ENCODE measurements at places on chromosomes 12 and 14. TPM values are rescaled to one million over a fixed set of nuclear protein-coding genes. Genes with fewer than 3 reads are reported as not detected.

GRCh38 chr14:33842299-33842698 lies 108.6 kb downstream of the EGLN3 start:
- DNase-seq: no peak

- no peak for DNase-seq
Observed at GRCh38 chr12:117225179-117225578, 34.9 kb upstream of the FBXO21 start.

- DNase-seq: no peak
Observed at GRCh38 chr14:80584744-80585505, 356.6 kb downstream of the CEP128 start.

DNA sequence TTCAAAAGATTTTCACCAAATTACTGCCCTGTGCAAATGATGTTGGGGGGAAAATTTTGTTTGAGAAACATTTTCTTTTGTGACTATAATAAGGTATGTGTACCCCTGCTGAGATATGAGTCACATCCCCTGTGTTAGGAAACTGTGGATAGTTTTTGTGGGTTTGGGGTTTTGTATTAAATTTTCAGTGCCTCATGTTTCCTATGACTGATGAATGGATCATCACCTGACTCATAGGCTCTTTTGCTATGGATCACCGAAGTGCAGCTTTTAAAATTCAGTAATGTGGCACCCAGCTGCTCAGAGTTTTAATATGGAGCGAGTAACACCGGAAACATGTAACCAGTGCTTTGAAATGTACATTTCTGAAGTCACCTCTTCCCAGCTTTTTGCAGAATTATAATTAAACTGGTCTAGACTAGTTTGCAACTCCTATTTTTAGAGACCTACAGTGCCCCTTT lies 167.4 kb upstream of the HMGA2 start:
- no peak for DNase-seq

- no peak for DNase-seq
Observed at GRCh38 chr14:103535891-103536565, 7.0 kb downstream of the TRMT61A start.

The NPFF gene
- not detected for total RNA-seq

- DNase-seq: no peak
Observed at GRCh38 chr14:90624227-90624626, 192.0 kb downstream of the TTC7B start.

The IRAK3 gene
- total RNA-seq: 0.29 TPM

All from H9 (cell line).